ENCODE measurements at places on chromosomes 12 and 14. TPM values are rescaled to one million over a fixed set of nuclear protein-coding genes. Genes with fewer than 3 reads are reported as not detected.

The A2ML1 gene
- 0.30 TPM for polyA plus RNA-seq

DNA sequence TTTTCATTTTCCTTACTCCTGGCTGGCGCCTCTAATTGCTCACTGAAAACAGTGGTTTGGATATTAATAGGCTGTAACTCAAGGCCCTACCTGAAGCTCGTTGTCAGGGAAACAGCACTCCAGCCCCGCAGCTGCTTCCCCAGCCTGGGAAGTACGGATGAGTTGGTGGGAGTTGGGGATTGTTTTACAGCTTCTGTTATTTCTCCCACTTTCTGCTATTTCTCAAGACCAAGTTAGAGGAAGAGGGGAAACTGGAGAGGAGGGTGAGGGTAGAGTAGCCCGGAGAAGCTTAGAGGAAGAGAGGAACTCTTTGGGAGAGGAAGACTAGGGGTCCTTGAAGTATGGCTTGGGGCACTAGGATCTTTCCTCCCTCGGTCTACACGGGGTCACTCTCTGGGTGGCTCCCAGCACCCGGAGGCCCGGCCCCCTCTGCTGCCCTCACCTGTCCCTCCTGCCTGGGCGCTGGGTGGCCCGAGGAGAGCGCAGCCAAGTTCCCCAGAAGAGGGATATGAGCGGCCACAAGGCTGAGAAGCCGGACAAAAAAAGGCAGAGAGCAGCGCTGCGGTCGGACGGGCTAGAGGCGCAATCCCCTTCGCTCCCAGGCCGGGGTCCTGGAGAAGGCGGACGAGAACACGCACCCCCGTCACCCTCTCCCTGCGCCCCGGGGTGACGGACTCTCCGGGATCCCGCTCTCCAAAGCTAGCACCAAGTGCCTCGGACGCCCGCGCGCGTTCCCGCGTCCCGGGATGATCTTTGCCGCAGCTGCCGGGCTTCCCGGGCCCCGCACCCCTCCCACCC, 671 bp downstream of the SPTB start:
- no peak for DNase-seq

- no peak for DNase-seq
Measured at GRCh38 chr14:65077318-65077717, 25.0 kb downstream of the MAX start.

DNA sequence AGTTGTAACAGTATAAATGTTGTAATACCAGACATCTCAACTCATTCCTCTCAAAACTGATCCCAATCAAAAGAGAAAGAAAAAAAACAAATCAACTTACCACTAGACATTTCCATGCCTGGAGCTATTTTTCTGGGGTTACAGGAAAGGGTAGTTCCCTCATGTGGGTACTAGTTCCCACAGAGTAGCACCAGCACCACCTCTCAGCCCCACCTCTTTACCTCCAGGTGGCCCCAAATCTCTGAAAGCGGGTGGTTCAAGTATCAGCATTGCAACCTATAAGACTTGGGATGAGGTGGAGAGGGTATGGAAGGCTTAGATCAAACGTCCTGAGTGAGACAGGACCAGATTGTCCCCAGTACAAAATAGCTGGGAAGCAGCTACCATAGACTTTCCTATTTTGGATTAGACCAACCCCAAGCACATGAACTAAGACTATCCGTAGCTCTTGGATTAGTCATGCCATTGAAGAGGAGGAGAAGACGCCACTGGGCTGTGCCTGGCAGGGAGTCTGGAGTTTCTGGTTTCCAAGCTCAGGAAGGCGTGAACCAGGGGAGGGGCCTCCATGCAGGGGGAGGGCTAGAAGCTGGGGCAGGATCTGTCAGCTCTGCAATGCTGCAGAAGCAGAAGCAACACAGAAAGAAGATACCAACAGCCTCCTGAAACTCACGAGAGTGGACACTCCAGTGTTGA, at the start of gene SLC39A2:
TSS of gene SLC39A2 (plus strand) at position 620 of the 693 bp plus-strand sequence. CDS start 154 bp downstream, outside the sequence.
- no peak for DNase-seq

DNA sequence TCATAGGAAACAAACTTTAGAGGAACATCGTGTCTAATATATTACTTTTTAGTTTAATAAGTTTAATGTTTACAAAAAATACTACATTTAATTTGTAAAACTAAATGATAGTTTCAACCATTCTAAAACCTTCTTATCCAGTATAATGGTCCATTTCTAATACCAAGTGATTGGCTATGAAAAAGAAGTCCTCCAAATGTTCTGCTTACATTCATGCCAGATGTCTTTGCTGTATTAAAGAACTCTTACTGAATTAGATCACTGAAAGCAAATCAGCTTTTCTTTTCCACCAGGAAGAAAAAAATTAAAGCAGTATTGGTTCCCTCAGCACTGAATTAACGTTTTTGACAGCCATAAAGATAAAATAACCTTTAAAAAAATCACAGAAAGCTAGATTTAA, 3.7 kb downstream of the NOVA1 start:
- DNase-seq: no peak

The RIPK3 gene
- polyA plus RNA-seq: 2.6 TPM

DNA sequence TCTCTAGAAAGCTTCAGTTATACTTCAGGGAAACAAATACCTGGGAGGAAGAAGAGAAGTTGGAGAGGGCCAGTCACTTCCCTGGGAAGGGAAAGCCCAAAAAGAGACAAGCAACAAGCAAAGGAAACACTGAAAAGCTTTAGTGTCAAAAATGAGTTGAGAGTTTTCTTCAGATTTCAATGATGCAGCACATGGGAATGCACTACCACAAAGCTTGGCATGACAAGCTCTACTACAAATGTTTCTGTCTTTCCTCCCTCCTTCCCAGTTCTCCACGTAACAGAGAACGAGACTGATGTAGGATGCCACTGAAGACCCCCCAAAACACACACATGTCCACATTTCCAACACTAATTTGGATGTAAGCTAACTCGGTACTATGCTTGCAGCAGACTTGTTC, 26.8 kb upstream of the ADAMTS20 start:
- no peak for DNase-seq

DNA sequence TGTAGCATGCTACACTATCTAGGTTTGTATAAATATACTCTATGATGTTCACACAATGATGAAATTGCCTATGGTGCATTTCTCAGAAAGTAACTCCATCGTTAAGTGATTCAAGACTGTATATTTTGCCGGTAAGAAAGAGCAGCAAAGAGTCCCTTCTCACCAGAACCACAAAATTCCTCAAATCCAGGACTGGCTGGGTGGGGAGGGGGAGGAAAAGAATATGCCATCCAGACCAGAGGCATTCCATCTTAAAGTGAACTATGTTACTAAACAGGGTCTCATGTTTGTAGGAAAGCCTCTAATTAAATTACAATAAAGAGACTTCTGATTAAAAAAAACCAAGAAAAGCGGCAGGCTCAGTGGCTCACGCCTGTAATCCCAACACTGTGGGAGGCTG, 11.5 kb downstream of the UBE2N start:
- no peak for DNase-seq

GRCh38 chr12:131782061-131782460, 46.1 kb upstream of the MMP17 start:
- no peak for DNase-seq

- no peak for DNase-seq
Measured at GRCh38 chr12:45214749-45215418, 1.0 kb upstream of the ANO6 start.

- DNase-seq: no peak
Measured at GRCh38 chr14:39036760-39037159, 66.3 kb downstream of the SEC23A start.

The SLC10A1 gene
- polyA plus RNA-seq: not detected

GRCh38 chr14:102588821-102589220, 3.6 kb upstream of the RCOR1 start:
- no peak for DNase-seq

DNA sequence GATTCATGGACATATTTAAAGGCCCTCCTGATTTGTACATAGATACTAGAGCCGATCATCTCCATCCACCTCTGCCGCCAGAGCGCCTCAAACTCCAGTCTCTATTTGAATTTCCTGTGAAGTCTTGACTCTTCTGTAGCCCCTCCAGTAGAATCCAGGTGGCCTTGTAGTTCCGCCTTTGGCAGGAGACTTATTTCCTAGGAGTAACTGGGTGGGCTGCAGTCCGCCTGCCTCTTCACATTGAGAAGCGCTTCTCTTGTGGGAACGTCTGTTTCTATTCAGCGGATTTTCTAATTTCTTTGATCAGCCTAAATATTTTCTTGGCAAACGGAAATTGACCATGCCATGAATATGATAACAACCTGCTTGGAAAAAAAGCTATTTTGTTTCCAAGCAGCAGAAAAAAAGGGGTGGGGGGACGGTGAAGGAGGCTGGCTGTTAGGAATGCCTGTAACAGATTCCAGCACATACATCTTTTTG, 9.0 kb upstream of the SIX1 start:
- no peak for DNase-seq

GRCh38 chr12:31570880-31571279, 20.1 kb downstream of the DENND5B start:
- no peak for DNase-seq

- DNase-seq: no peak
Measured at GRCh38 chr14:89486961-89487360, 69.9 kb upstream of the FOXN3 start.

- DNase-seq: no peak
Measured at GRCh38 chr12:44403185-44403584, 472.9 kb downstream of the NELL2 start.

DNA sequence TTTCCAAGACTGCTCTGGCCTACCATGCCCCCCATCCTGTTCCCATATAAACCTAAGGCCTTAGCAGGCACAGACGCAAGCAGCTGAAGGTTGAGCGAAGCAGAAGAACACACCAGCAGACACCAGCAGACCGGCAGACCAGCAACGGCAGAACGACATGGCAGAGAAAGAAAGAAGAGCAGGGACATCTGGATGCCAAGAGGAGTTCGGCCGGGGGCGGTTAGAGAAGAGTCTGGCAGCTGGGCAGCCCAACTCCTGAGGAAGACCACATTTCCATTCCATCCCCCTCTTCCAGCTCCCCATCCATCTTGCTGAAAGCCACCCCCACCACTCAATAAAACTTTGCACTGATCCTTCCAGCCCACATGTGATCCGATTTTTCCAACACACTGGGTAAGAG, 5.2 kb upstream of the ST8SIA1 start:
- DNase-seq: no peak

The WNT5B gene
- 7.4 TPM for polyA plus RNA-seq

The ESRRB gene
- 6.8 TPM for polyA plus RNA-seq

DNA sequence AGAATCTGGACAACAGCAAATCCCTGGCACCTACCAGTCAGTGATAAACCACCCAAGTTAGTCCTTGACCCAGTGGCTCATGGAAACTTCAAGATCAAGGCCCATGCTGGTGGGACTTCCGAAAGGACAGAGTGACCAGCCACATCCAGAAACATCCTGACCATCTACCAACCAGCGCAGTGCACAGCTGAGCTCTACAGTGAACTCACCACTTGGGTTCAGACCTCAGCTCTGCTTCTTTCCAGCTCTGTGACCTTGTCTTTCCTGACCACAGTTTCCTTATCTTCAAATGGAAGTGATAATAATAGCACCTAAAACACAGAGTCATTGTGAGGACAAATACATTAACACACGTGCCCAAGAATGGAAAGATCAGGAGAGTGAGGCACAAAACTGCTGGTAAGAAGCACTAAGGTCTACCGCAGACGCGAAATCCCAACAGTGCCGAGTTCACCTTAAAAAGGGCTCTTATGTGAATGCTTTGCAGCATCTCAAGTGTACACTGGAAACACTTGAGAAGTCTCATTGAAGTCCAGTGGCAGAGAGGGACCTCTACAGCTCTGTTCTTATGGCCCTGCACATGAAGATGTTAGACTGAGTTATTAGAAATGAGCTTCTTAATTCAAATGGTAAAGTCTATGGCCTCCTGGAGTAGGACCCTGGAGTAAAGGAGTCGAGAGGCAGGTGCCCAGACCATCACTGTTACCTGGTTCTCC, 128.8 kb downstream of the CCDC60 start:
- DNase-seq: no peak

The LRRIQ1 gene
- 27.8 TPM for polyA plus RNA-seq

GRCh38 chr14:105398044-105398725, at the start of gene TEX22:
TSS of gene TEX22 (plus strand) at chr14:105398538. CDS start at chr14:105399341, 803 bp downstream.
- DNase-seq: peak; percentile 73

GRCh38 chr12:65867394-65867793, 43.1 kb downstream of the HMGA2 start:
- no peak for DNase-seq

GRCh38 chr12:40156021-40156764, 50.3 kb upstream of the SLC2A13 start:
- no peak for DNase-seq

All from left renal cortex interstitium (tissue), 4 donors.